SJSA1 (cell line): ENCODE measurements at places on chromosomes 13 and 19.

DNA sequence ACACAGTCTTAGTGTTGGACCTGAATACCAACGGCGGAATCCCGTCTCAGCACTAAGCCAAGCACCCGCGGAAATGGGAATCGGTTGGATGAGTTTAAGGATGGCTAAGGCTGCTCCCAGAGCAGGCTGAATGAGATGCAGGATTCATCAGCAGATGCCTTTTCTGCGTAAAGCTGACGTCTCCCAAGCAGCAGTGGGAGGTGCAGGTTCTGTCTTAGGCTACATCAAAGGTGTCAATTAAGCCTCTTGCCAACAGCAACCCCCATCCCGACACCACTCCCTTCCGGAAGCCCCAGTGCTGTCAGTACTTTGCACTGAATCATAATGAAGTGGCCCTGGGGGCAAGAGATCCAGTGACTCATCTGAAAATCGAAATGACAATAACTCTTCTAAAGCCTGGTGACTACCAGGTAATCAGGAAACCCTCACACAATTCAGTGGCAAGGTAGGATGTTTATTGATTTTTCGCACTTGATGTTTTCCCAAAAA is 275.6 kb downstream of the DCLK1 start:
- DNase-seq: no peak

DNA sequence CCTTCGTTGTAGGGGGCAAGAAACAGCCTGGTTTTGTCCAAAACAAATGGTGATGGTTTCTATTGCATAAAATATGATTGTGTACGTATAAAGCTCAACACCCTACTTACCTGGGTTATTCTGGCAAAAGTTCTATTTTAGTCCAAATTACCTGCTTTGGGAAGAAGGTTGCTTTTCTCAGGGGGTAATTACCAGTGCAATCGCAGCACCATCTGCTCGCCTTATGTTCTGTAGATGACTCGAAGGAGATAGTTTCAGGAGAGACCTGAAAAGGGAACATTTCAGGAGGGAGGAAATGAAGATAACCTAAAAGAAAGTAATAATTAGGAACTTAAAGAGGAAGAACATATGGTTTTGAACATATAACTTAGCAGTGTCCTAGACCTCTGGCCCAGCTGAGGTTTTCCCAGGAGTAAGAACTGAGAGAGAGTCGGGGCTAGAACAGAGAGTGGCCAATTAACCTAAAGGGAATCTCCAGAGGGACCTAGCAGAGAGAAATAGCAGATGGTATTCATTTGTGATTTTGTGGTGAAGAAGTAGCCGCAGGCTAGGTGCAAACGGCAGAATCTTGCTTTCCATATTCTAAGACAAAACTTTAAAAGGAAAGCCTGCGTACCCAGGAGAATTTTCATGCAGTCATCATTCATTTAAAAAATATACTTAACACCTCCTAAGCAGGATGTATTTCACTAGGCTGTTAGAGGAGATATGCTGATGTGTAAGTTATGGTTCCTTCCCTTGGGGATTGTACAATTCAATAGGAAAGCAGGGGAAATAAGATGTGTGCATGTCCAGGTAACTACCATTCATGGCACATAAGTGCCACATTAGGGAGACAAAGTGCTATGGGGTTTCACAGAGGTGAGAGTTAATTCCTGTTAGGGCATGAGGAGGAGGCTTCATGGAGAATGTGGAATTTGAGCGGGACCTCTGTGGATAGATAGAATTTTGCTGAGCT is 113.0 kb upstream of the SLC10A2 start:
- DNase-seq: no peak

- no peak for DNase-seq
Observed at GRCh38 chr19:16591803-16592556, 19.8 kb upstream of the SLC35E1 start.

DNA sequence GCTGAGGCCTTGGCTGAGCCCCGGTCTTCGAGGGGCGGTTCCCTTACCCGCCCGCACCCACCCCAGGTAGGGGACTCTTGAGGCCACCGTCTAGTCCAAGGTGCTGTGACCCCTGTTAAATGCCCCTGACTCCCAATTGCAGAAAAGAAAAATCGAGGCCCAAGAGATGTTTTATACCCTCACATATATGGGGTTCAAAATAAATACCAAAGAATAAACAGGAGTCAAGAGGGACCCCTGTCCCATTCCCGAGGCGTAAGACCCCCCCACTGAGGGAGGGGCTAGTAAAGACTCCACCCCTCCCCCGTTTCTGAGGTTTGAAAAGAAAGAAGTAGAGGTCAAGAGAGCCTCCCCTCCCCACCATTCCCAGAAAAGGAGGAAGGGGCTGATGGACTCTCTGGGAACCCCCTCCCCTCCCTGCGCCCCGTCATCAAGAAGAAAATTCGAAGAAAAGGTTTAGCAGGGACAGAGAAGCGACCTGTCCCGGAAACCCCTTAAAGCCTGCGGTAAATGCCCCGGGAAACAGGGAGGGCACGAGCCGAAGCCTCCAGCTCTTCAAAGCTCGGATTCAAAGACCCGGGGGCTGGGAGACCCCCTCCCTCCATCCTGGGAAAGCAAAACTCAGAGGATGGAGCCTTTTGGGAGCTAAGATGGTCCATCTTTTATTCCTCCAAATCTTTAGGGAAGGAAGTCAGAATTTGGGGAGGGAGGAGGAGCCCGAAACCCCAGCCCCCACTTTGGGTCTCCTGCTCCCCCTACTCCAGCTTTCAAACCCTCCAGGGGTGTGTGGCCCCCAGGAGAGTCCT is 755 bp upstream of the RAB3A start:
- DNase-seq: no peak

DNA sequence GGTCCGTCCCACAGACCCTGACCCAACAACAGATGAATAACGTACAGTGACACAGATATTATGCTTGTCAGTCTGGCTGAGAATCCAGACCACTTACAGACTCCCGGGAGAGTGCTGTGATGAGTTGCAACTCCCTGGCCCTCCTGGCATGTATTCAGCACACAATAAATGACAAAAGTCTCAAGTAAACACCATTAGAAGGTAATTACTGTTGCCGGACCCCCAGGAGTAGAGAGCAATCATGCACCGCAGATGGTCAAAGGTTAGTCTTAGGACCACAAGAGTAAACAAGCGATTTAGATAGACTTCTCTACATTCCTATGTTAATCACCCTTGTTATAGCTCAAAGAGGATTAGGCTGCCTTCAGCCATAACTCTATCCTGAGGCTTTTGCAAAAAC is 726.4 kb upstream of the GPC6 start:
- no peak for DNase-seq

DNA sequence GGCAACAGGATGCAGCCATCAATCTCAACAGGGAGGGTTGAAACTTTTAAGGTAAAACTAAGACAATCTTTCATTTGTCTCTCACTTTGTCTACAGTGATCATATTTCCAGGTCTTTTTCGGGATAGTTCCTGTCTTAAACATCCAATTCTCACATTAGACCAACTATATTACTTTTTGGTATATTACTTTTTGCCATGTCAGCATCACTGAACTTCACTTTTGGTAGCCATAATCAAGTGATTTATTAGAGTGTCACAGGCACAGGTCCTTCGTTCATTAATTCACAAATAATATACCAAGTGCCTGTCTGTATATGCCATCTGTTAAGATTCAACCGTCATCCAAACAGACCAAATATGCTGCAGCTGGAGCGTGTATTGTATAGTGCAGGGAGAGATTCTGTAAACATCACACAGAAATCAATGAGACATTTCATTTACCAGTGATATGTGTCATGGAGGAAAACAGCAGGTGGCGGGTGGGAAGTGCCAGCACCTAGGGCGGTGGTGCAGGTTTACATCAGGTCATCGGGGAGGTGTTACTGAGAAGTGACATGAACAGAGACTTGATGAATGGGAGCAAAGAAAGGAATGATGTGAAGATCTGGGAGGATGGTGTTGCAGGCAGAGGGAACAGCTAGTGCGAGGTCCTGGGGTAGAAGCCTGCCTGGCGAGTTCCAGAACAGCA is 24.9 kb downstream of the ARHGEF7 start:
- DNase-seq: peak; percentile 4

GRCh38 chr13:105127732-105128131 is 1407.7 kb downstream of the EFNB2 start:
- DNase-seq: no peak

DNA sequence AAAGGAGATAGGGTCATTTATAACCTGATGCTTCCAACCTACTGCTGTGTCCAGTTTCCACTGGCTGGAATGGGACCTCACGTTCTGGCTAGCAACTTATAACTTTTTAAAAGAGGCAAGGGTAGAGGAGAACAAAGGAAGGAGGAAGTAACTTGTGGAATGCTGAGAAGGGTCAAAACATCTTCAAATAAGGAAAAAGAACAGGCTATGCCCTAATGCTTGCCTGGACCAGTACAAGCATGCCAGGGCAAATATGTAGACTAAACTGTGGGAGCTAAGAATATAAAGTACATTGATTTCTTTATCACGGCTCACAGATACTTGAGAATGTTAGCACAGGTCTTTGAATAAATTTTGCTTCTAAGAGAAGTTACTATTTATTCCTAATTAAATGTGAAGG is 1.5 kb upstream of the ZNF561 start:
- no peak for DNase-seq

- DNase-seq: no peak
Observed at GRCh38 chr19:53824134-53824611, at the start of gene NLRP12. Gene NLRP12 (minus strand): TSS chr19:53824314. CDS start chr19:53824174, 140 bp downstream.

GRCh38 chr13:64130600-64130999 is 2715.0 kb upstream of the PCDH20 start:
- no peak for DNase-seq

DNA sequence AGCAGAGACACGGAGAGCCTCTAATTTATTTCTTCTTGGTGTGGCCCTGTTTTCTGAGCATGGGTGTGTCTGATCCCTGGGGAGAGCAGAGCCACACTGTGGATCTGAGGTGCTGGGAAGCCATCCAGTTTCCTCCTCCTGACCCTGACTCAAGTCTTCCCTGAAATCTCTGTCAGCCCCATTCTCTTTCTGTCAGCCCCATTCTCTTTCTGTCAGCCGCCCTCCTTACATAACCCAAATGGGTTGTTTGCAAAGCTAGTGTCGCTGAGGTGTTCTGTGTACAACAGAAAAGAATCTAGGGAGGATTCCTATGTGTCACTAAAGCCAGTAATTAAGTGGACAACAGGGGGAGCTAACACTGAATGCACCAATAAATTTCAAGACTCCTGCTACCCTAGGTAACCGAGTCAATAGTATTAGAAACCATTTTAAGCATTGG is 50.2 kb downstream of the LRCH1 start:
- DNase-seq: no peak

DNA sequence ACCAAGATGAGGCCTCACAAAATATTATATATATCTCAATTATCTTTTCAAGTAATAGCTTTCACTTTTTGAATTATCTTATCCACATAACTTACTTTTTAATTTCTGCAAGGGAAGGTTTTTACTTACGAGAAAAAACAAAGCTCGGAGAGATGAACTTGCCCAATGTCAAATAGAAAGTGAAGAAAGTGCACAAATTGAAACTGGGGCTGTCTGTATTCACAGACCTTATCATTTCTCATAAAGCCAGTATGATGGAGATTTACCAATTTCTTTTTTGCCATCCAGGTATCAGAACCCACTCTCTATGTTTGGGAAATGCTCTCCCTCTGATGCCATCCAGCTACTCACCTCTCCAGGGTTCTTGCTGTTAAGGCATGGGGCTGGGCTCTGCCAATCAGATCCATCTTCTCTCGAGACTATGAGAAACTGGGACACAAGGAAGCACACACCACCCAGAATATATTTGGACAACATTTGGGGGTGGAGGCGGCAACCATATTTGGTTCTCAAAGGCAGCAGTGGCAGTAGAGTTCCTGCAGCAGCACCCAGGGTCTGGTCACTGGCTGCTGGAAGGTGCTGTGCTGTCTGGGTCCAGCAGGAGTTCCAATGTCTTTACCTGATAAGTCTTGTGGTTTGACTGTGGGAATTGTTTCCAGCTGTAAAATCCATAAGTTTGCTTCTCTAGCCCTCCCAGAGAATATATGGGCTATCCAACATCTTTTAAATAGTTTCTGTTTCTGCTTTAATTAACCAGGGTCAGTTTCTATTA is 45.8 kb upstream of the SCEL start:
- DNase-seq: no peak

GRCh38 chr19:45051929-45052579 is 13.2 kb downstream of the CLASRP start:
- no peak for DNase-seq

DNA sequence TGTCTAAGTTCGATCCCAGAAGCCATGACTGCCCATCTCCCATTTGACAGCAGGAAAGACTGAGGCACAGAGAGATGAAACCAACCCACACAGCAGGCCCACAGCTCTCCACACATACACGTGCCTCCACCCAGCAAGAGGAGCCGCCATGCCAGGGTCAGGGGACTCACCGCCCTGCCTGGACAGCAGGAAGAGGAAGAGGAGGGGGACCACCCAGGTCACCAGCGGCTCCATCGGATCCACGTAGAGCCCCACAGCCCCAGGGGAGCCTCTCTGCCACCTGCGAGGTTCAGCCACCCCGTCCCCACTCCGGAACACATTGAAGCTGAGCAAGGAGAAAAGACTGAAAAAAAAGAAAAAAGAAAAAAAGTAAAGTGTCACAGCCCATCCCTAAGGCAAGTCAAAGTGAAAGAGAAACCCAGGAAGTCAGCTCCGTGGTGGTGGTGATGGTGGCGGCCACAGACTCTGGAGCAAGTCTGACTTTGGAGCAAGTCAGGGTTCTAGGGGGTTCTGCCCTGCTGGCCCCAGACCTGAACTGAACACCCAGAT is at the start of gene IL12RB1:
IL12RB1 (minus strand) TSS at position 345 of the 549 bp plus-strand sequence; CDS start at position 234, 111 bp downstream.
- DNase-seq: no peak

DNA sequence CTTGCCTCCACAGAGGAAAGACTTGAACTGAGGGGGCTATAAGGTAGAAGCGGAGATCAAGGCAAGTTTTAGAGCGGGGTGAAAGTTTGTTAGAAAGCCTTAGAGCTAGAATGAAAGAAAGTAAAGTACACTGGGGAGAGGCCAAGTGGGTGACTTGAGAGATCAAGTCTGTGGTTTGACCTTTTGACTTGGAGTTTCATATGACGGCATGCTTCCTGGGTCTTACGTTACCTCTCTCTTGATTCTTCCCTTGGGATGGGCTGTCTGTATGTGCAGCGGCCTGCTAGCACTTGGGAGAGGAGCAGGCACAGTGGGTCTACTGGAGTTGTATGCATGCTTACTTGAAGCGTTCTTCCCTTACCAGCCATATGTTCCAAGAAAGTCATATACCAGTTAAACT is 1768.5 kb downstream of the PCDH9 start:
- no peak for DNase-seq

- DNase-seq: no peak
Observed at GRCh38 chr19:5081443-5082161, 112.7 kb downstream of the KDM4B start.

DNA sequence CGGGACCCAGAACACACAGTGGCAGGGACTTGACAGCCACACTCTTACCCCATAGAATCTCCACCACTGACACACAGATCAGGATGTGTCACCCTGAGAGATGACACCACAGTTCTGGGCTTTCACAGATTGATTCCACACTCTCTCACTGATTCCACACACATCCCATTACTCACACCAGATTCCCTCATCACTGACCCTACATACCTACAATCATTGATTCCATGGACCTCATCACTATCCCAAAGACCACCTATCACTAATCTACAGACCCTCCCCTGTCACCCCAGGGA is 57.6 kb upstream of the ZNF527 start:
- DNase-seq: no peak
